Activated CD4-positive, alpha-beta T cell treated with anti-CD3 and anti-CD28 coated beads, Interleukin-2, amount 10 ng/mL, durations not matched to agents 24 days and 14 days (primary cell): ENCODE measurements at places on chromosomes 6 and 20. TPM values are rescaled to one million over a fixed set of nuclear protein-coding genes. Genes with fewer than 3 reads are reported as not detected.
A peak's percentile ranks its signal among the peaks of the same experiment; 100 is the strongest.

Gene SIRPB1
- total RNA-seq, result 0.82 and 2.8 TPM in 2 replicates

Gene C20orf202
- 0.12 TPM in 1 of 2 replicates, not detected in the other for total RNA-seq

Gene BLTP3A
- 17.0 and 18.3 TPM in 2 replicates for total RNA-seq

- H3K4me1 ChIP-seq, result peaks cover 59% of the 10 kb centered on the region
- H3K27ac ChIP-seq, result peak overlapping the region; percentile 29
- peaks cover 3% of the 10 kb centered on the region for H3K27me3 ChIP-seq
Observed at GRCh38 chr6:26309731-26310142, 55.3 kb upstream of the BTN3A2 start.

DNA sequence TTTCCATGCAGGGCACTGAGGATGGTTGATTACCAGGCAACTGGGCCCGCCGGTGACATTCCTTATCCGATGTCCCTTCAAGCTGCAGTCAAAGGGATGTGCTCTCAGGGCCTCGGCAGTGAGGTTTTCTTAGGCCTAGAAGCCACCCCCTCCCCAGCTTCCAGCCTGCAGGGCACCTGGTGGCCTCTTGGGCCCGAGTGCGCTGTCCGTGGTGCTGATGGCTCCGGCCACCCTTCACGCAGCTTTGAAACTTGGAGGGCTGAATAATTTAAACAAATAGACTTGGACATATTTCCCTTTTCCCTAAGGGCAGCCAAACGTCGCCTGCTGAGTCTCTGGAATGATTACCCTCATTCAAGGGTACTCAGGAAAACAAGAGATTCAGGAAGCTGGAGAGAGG, 8.9 kb upstream of the MLN start:
- H3K27me3 ChIP-seq, result peaks cover 56% of the 10 kb centered on the region
- H3K27ac ChIP-seq, result no peak overlapping the region
- peak; percentile 86 for DNase-seq
- peaks cover 5% of the 10 kb centered on the region for H3K4me1 ChIP-seq

- H3K36me3 ChIP-seq, result no peaks in the 10 kb centered on the region
- peak; percentile 91 for DNase-seq
- no peak overlapping the region for H3K4me3 ChIP-seq
- H3K27me3 ChIP-seq, result peaks cover 39% of the 10 kb centered on the region
- H3K27ac ChIP-seq, result no peak overlapping the region
Observed at GRCh38 chr6:169831450-169832246, 80.2 kb downstream of the ERMARD start.

GRCh38 chr6:2960935-2961334, 10.4 kb downstream of the SERPINB6 start:
- peaks cover 8% of the 10 kb centered on the region for H3K27me3 ChIP-seq
- no peak overlapping the region for H3K4me3 ChIP-seq
- H3K4me1 ChIP-seq, result no peaks in the 10 kb centered on the region
- DNase-seq, result no peak
- no peak overlapping the region for H3K27ac ChIP-seq

- no peaks in the 10 kb centered on the region for H3K36me3 ChIP-seq
- no peak overlapping the region for H3K27ac ChIP-seq
- H3K4me3 ChIP-seq, result no peak overlapping the region
Observed at GRCh38 chr20:49394264-49394663, 88.2 kb downstream of the KCNB1 start.

DNA sequence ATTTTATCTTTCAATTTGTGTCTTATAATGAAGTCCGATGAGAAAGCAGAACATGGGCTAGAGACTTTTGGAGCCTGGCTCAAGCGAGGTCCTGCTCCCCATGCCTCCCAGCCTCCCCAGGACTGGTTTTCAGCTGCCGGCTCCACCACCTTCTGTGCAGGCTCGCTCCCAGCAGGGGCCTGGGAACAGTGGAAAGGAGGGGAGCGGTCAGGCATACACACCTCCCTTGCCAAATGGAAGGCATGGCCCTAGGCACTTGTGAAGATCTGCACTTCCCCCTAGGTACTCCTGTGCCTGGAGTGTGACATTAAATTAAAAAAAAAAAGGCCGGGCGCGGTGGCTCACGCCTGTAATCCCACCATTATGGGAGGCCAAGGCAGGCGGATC, 4.7 kb upstream of the MOG start:
- H3K36me3 ChIP-seq, result no peaks in the 10 kb centered on the region
- no peak for DNase-seq
- H3K4me3 ChIP-seq, result no peak overlapping the region
- H3K27me3 ChIP-seq, result peaks cover 13% of the 10 kb centered on the region
- peaks cover 12% of the 10 kb centered on the region for H3K4me1 ChIP-seq

DNA sequence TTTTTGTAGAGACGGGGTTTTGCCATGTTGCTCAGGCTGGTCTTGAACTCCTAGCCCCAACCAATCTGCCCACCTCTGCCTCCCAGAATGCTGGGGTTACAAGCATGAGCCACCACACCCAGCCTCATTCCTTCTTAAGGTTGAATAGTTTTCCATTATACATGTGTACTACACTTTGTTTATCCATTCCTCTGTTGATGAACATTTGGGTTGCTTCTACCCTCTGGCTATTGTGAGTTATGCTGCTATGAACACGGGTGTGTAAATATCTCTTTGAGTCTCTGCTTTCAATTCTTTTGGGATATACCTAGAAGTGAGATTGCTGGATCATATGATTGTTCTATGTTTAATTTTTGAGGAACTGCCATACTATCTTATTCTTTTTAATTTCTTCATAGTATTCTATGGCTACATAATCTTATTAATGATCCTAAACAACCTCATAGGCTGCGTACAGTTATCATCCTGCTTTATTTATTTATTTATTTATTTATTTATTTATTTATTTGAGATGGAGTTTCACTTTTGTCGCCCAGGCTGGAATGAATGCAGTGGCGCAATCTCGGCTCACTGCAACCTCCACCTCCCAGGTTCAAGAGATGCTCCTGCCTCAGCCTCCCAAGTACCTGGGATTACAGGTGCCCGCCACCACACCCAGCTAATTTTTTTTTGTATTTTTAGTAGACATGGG, 49.2 kb upstream of the TLDC2 start:
- no peak overlapping the region for H3K4me3 ChIP-seq
- no peak overlapping the region for H3K27ac ChIP-seq
- no peak for DNase-seq
- H3K27me3 ChIP-seq, result no peaks in the 10 kb centered on the region
- peaks cover 19% of the 10 kb centered on the region for H3K4me1 ChIP-seq

- no peak overlapping the region for H3K4me3 ChIP-seq
- H3K36me3 ChIP-seq, result no peaks in the 10 kb centered on the region
- H3K27ac ChIP-seq, result no peak overlapping the region
- no peak for DNase-seq
- peaks cover 49% of the 10 kb centered on the region for H3K27me3 ChIP-seq
Observed at GRCh38 chr6:168439794-168440450, 1.1 kb upstream of the SMOC2 start.
